ENCODE measurements at places on chromosomes 4 and X.

DNA sequence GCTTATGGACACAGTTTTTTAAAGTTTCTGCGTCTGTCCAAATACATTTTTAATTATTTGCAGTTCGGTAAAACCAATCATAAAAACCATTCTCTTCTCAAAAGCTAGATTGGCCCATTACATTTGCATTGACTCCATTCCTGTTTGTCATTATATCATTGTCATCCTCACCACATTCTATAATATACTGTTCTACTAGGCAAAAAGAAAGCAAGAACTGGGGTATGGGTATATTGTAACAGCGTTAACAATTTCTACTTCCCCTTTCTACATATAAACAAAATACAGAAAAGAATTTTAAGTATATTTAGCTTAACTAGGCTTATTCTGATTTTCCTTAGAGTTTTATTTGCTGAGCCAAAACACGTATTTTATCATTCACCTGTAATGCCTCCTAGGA lies 91.8 kb downstream of the RAP1GDS1 start:
- DNase-seq: no peak

- no peak for DNase-seq
Measured at GRCh38 chrX:41184312-41184711, 99.1 kb downstream of the USP9X start.

GRCh38 chr4:80409809-80410208 lies 74.3 kb downstream of the CFAP299 start:
- no peak for DNase-seq

DNA sequence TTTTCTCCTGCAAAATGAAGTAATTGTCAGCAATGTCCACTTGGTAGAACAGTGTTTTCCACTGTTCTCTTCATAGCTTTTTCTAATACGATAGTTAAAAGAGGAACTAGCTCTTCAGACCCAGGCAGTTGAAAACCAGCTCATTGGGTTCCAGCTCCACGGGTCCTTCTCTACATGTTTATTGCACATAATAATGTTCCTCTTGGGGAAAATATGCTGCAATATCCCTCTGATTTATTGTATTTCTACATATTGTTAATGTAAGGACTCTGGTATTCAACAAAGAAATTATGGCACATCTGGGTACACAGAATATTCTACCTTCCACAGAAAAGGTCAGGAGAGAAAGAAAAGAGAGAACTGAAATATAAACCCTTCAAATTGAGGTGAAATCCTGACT lies 473.4 kb downstream of the TRIML1 start:
- DNase-seq: no peak

- no peak for DNase-seq
Measured at GRCh38 chr4:154985673-154986072, 204.6 kb downstream of the RBM46 start.

DNA sequence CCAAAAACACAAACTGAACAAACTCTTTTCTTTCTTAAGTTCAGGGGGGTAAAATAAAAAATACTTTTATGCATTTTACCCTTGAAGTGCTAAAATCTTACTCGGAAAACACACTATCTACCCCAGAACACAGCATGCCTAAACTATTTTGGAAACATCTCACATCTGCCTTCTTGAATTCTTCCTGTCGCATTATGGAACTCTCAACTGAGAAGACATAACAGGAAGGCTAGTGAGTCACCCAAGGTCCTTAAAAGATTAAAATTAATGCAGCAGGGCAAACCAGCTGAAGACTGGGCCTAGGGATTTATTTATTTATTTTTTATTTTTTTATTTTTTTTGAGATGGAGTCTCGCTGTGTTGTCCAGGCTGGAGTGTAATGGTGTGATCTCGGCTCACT lies 208.2 kb downstream of the APBB2 start:
- DNase-seq: no peak

DNA sequence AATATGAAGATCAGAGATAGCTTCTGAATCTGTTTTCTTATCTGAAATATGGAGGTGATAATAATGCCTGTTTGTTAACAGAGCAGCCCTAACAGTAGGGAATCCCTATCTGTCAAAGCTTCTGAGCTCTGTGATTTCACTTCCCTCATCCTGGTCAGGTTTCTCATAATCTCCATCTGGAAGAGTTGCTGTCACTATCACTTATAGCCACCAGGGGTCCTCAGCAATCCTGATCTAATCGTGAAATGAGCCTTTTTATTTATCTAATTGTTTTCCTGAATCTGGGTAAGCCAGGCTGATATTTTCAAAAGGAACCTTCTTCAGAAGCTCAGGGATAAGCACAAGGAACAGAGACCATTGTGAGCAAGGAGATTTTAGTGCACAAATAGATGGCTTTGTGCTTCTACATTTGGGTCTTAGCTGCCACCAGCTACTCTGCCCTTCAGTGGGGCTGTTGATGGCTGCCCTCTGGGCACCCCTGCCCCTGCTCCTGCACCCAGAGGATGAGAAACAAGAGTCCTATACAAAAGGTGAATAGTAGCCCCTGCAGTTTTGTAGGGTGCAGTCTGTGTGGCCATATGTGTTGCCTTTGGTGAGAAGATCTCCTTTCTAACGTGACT lies 196.4 kb upstream of the RADX start:
- DNase-seq: no peak

GRCh38 chrX:110060317-110060716 lies 57.4 kb downstream of the TMEM164 start:
- no peak for DNase-seq

- DNase-seq: no peak
Measured at GRCh38 chrX:109281483-109282275, 200.2 kb downstream of the GUCY2F start.

DNA sequence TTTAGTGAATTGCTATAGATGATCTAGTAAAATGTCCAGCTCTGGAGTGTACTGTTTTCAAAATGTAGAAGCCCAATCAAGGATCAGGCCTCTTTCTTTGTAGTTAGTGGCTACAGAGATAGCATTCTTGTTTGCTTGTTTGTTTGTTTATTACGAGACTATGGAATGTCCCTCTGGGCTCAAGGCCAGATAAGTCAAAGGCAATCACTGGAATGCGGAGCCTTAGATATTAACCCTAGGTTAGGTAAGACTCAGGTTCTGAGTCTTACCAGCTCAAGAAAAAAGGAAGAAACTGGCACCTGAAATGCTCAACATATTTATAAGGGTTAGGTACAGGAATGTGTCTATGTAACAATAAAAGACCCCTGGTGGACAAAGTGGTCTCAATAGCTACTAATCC lies 261.5 kb downstream of the SLC7A11 start:
- DNase-seq: no peak

DNA sequence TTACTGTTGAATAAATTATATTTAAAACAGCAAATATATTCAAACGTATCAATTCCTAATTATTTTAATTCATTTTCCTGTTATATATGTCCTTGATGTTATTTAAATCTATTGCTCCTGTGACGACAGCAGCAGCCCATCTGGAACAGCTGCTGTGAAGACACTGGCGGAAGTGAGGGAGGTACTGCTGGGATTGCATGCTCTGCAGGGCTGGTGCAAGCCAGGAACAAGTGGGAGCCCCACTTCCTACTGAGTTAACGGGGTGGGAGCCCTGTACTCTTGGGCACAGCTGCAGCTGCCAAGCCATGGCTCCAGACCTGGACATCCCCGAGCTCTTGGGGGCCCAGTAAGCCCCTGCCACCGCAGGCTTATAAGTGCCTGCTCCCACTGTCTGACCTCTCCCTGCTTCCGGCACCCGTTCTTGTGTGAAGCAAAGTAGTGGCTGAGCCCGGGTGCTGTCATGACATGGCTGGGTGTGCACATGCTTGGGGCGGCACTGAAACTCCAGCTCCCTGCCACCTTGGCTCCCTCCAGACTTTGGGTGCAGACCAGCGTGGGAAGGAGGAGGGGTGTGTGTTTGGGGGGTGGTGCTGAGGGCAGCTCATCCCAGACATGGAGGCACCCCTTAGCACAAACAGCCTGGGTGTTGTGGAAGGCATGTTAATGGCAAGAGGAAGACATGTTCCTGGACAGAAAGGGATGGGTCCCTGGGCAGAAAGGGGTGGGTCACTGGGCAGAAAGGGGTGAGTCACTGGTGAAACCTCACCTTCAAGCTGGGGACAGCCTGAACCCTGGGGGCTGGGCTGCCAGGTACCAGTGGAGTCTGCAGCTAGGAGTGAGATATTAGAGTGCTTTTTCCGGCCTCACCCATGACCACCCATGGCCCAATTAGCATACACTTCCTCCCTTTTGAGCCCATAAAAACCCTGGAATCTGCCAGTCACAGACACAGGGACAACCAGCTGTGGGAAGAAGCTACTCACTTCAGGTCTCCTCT lies 1981.3 kb upstream of the IGFBP7 start:
- no peak for DNase-seq
